ENCODE measurements at places on chromosomes 13 and 19.

GRCh38 chr13:98449273-98449672, 127.6 kb downstream of the STK24 start:
- DNase-seq = no peak

GRCh38 chr13:50393628-50394027, 378.4 kb downstream of the KCNRG start:
- DNase-seq = no peak

GRCh38 chr19:35977446-35978222, 17.4 kb upstream of the SDHAF1 start:
- DNase-seq = no peak

DNA sequence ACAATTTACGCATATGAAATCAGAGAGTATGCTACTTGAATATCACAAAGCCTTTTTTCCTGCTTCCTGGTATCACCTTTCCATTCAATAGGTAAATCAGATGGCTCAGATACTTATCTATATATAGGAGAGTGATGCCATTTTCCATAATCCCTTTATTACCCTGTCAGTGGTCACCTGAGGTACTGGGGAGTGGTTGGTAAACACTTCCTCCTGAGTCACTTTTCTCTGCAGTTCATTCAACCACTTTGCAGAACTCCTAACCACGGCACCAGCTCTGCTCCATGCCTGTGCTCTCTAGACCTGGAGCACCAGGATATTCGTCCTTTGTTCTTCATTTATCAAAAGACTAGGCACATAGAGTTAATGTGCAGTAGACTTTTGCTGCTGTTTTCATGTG, 748.5 kb upstream of the KLHL1 start:
- no peak for DNase-seq

DNA sequence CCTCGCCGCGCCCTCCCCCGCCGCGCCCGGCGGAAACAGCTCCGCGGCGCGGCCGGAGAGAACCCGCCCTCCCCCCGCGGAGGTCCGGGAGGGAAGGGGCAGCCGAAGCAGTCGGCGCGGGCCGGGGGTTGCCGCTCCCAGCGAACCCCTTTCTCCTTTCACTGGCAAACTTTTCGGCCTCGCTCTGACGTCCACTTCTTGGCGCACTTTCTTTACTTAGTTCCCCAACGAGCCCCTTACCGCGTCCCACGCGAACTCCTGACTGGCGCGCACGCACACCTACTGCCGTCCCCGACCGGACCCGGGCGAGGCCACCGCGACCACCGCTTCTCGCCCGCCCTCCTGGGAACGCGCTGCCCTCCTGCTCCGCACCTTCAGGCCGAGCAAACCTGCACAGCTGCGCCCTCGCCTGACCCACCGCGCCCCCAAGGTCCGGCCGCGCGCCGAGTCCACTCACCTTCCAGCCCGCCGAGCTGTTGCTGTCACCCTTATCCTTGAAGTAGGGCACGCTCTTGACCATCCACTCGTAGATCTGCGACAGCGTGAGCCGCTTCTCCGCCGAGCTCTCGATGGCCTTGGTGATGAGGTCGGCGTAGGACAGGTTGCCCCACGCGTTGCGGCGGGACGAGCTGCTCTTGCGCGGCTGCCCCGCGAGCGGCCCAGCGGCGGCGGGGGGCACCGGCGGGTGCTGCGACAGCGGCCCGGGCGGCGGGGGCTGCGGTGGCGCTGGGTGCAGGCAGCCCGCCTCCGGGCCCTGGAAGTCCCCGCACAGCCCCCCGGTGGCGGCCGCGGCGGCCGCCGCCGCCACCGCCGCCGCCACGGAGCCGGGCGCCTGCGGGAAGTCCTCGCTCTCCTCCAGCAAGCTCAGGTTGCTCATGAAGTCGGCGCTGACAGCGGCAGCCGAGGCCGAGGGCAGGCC, 1.1 kb downstream of the FOXO1 start:
- DNase-seq = peak; percentile 24

DNA sequence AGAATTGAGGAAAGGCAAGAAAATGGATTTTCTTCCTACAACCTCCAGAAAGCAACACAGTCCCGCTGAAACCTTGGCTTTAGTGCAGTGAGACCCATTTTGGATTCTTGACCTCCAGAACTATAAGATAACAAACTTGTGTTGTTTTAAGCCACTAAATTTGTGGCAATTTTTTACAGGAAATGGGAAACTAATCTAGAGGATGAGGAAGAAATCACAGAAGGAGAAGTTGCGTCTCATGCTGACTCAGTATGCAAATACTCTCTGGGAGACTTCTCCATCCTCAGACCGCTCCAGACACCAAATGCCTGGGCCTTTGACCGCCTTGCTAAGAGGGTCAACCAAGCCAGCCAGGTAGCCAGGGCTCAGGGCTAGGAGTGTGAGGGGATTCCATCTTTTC, 13.1 kb upstream of the CEACAM16 start:
- no peak for DNase-seq

- no peak for DNase-seq
Measured at GRCh38 chr13:99296398-99296797, 10.8 kb downstream of the GPR183 start.

DNA sequence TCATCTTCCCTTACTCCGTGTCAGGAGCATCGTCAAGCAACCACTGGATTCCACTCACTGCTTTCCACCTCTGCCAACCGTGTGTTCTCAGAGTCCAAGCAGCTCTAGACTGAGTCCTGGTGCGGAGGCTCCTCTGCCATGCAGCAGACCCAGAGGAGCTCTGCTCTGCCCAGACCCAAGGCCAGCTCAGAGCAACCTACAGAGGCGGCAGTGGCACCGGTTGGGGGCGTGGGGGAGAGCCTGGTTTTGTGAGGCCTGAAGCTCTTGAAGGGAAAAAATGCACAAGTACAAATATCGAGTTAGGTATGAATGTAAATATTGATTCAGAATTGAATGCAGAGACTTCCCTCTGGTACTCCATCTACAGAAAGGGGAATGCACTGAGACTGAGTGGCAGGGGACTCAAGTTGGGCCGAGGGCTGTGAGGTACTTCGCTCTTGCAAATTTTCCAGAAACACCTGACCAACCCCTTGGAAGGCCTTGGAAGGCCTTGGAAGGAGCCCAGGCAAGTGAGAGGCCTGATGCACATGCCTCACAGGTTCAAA, 46.7 kb downstream of the GJA3 start:
- DNase-seq = no peak

DNA sequence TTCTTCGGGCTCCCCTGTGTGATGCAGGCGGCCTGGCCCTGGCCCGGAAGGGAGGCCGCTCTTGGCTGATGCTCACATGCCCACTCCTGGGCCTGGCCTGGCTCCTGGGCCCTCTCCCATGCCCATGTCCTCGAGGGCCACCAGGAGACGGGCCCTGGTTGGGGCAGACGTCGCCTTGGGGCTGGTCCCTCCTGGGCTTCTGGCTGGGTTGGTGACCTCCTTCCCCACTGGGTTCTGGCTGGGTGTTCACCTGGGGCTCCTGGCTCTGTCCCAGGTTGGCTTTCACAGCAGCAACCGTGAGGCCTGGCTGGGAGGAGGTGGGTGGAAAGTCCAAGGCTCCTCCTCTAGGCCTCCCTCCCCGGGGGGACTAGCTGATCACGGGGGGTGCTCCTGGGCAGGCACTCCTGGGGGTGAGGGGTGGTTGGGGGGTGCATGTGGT, 15.5 kb upstream of the SLC7A10 start:
- no peak for DNase-seq

DNA sequence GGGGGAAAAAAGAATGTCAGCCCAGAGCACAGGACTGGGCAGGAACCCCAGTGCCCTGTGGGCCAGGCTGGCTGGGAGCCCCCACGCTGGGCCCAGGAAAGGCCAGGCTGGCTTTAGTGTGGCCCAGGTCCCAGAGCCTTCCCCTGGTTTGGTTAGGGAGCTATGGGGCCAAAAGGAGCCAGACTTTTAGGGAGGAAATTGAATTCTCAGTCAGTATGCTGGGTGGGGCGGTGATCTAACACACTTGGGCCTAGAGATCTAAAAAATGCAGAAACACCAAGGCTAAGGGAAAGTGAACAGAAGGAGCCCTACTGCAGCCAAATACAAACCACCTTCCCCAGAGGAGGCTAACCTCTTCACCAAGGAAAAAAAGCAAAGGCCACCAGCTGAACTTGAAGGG, 137.5 kb downstream of the CRYL1 start:
- no peak for DNase-seq

DNA sequence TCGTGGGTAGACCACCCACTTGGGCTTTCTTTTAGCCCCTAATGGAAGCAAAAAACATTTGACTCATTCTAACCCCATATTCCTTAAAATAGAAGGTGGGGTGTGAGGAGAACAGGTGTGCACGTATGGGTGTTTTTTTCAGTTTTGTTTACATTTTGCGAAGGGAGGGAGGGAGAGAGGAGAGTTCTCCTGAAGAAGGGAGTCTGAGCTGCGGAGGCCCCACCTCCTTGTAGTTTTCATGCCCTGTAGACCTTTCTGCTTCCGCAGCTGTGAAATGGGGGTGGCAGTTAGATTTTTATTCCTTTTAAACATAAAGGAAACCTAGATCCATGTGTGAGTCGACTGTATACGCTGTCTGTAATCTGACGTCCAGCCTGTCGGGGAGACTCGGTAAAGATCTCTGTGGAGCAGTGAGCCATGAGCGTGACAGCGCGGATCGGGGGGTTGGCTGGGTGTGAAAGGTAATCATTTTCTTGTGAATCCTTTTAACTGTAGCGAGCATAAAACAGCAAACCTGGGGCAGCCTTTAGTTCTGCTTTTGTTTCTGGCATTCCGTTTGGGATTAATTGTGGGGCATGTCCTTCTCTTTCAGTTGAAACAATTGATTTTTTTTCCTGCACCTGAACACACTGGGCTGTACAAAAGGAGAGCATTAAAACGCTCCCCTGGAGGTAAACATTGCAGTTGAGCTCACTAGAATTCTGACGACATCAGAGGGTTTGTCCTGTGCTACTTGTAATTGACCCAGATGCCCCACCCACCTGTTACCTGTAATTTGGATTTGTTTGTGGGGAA, 2.3 kb downstream of the UPF1 start:
- DNase-seq = no peak

GRCh38 chr13:37144661-37145060, 39.2 kb upstream of the CSNK1A1L start:
- no peak for DNase-seq
